GM23248 (cell line): ENCODE measurements at places on chromosomes 1 and 21. TPM values are rescaled to one million over a fixed set of nuclear protein-coding genes. Genes with fewer than 3 reads are reported as not detected.

Gene CD5L
- total RNA-seq = not detected in 2 replicates

Gene RIIAD1
- not detected in 2 replicates for total RNA-seq

Gene OR2T33
- not detected in 2 replicates for total RNA-seq

Gene HCRTR1
- not detected in 2 replicates for total RNA-seq

Gene CLSTN1
- total RNA-seq = 67.8 and 72.6 TPM in 2 replicates

Gene CFAP107
- total RNA-seq = not detected in 2 replicates

Gene LINGO4
- total RNA-seq = not detected in 2 replicates
